ENCODE measurements at places on chromosomes 1 and 21.

DNA sequence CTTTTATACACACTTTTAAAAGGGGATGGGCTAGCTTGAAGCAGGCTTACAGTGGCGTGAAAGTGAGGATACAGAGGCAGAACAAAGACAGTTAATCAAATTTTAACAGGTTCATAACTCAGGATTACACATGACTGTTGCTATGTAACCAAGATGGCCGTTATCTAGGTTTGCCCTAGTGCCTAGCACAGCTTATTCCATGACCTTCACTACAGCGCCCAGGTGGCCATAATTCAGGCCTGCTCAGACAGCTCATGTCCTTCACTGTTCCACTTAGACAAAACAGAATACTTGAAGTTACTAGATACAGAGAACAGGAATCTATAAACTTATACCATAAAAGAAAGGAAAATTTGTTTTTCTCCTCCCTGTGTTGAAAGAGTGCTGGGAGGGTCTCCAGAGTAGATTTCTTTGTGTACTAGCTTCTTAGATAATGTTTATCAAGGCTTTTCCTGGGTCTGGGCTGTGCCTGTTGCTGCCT, 6.2 kb upstream of the SPRR2F start:
- DNase-seq = no peak

GRCh38 chr1:60428127-60428526, 354.6 kb upstream of the C1orf87 start:
- DNase-seq = no peak

DNA sequence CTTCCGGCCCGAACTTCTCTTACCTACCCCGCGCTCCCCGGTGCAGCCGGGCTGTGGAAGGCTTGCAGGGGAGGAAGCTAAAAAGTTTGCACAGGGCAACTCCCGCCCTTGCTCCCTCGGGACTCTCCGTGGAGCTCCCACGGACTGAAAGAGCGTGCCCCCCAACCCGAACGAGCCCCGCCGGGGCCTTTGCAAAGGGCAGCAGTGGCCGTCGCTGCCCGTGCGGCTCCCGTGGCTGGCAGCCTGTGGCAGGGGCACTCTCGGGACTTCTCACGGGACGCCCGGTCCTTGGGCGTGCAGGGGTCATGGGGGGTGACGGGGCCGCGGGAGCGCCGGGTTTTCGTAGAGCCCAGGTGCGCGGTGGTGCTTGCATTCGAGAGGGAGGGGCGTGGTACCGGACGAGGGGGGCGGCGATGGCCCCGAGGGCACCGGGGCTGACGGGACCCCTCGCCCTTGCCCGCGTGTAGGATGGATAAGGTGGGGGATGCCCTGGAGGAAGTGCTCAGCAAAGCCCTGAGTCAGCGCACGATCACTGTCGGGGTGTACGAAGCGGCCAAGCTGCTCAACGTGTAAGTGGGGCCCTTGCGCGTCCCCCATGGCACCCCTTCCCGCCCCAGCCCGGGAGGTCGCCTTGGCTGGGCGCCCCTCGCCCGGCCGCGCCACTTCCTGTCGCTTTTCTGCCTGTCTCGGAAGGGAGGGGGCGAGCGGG, 711 bp downstream of the GADD45A start:
- peak; percentile 28 for DNase-seq

DNA sequence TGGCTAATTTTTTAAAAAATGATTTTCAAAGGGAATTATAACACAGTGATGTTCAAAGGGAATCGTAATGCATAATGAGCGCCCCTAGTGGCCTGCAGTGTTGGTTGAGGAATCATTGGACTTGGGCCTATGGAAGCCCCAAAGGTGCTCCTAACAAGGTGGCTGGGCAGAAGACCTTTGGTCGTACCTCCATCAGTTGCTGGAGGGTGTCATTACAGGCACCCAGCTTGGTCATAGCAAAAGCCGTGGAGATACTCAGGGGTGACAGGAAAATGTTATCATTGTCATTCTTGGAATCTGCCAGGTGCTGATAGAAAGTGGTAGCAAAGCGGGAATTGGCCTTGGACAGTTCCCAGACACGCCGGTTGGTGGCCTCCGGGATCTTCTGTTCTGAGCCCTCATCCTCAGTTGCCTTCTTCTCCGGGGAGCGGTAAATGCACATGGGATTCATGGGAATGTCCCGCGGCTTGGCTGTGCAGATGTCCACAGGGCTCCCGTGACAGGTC, 2.7 kb downstream of the SERPINC1 start:
- DNase-seq = peak; percentile 0

- DNase-seq = no peak
Measured at GRCh38 chr1:23562137-23562876, 3.0 kb upstream of the ID3 start.
